ENCODE measurements at places on chromosomes 11 and 22.

DNA sequence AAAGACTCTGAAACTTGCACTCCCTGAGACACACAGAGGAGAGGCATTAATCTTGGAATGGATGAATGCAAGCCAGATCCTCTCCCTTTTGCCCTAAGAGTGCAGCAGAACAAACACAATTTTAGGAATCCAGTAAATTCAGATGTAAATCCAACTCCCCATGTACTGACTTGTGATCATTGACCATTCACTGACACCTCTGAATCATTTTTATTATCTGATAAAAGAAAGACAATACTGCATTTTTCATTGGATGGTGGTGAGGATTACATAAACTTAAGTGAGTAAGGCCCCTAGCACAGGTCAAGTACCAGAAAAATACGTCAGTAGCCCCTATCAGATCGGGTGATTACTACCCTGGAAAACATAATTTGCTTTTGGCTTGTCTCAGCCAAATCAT, 782.9 kb upstream of the API5 start:
- no peak for DNase-seq

DNA sequence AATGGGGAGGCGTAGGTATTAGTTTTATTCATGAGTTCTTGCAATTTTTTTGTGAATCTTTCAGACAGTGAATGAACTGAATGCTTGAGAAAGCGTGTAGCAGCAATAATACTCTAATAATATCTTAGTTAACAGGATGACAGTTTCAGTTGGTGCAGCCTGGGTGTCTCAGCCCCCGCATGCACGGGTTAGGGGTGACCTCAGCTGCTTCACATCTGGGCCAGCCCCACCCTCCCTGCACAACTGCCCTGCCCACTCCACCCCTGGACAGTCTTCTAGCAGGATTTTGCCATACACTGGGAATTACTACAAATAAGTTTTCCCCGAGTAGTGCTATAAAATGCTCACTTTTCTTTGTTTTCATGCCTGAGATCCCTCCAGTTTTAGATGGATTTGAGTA, 83.2 kb downstream of the ST3GAL4 start:
- DNase-seq = no peak

GRCh38 chr11:134406264-134407185, 5.5 kb downstream of the B3GAT1 start:
- DNase-seq = no peak

DNA sequence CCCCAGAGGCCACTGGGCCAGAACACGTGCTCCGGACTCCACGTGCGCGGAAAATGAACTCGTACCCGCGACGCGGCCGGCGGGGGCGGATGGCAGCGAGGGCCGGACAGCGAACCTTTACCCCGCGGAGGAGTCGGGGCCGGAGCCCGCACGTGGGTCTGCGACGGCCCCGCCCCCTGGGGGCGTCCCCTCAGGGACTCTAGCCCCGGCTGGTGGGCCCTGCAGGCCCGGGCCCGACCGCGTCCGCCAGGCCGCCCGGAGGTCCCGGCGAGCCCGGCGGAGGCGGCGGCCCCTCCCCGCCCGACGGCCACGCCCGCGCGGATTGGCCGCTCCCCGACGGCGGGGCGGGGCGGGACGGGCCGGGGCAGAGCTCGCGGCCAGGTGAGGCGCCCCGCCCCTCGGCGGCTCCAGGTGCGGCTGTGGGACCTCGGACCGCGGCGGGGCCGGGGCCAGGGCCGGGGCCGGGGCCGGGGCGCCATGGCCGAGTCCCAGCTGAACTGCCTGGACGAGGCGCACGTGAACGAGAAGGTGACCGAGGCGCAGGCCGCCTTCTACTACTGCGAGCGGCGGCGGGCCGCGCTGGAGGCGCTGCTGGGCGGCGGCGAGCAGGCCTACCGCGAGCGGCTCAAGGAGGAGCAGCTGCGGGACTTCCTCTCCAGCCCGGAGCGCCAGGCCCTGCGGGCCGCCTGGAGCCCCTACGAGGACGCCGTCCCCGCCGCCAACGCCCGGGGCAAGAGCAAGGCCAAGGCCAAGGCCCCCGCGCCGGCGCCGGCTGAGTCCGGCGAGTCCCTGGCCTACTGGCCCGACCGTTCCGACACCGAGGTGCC, at the start of gene FAM83F:
TSS of gene FAM83F (plus strand) at position 389 of the 827 bp plus-strand sequence. CDS start at position 478, 89 bp downstream.
- peak; percentile 29 for DNase-seq

GRCh38 chr22:47352920-47353700, 590.7 kb downstream of the TBC1D22A start:
- no peak for DNase-seq

DNA sequence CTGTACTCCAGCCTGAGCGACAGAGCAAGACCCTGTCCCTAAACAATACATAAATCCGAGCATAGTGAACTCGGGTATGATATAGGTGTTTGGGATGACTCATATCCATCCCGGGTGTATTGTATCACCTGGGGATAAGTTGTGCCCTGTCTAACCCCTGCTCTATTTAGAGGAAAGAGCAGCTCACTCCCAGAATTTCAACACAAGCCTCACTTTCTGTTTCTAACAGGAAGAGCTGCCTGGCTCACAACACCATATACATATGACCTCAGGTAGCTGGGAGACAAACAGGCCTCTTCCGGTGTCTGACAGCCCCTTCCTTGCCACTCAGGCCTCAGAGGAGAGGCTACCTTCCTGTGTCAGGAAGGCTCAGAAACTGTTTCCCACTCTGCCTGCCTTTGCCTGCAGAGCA, 9.9 kb upstream of the MICALL1 start:
- no peak for DNase-seq

- DNase-seq = no peak
Measured at GRCh38 chr11:113241636-113242054, 72.7 kb upstream of the TTC12 start.

DNA sequence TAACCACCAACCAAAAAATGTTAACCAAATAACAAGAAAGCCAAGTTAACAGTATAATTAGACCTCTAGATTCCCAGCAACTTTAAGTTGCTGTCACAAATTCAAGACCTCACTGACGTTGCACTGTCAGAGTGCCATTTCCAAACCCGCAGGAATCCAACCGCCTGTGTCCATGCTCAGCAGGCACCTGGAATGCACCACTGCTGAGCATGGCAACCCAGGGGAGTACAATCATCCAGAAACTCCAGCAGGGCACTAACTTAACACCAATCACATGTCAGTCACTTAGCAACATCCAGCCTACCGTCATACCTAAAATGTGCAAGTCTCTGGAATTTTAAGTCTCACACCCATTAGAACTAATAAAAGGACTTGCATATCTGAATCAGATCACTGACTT, 48.8 kb downstream of the SMCO4 start:
- no peak for DNase-seq

GRCh38 chr22:31945971-31946680, 1.8 kb downstream of the YWHAH start:
- no peak for DNase-seq

DNA sequence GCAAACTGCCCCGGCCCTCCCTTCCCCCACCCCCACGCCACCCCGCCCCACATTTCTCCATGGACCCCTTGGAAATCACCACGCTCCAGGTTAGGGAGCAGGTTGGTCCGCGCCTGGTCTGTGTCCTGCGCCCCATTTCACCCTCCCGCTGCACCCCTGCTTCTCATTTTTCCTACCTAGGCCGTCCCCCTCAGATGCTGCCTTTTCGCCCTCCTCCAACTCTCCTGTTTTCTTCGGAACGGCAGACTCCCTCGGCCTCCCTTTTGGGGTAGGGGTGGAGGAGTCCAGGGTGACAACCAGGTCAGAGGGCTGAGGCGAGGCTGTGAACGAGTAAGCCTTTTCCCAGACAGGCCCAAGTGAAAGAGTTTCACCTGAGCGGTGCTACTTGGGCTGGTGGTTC, 893 bp upstream of the SCN4B start:
- DNase-seq = no peak

DNA sequence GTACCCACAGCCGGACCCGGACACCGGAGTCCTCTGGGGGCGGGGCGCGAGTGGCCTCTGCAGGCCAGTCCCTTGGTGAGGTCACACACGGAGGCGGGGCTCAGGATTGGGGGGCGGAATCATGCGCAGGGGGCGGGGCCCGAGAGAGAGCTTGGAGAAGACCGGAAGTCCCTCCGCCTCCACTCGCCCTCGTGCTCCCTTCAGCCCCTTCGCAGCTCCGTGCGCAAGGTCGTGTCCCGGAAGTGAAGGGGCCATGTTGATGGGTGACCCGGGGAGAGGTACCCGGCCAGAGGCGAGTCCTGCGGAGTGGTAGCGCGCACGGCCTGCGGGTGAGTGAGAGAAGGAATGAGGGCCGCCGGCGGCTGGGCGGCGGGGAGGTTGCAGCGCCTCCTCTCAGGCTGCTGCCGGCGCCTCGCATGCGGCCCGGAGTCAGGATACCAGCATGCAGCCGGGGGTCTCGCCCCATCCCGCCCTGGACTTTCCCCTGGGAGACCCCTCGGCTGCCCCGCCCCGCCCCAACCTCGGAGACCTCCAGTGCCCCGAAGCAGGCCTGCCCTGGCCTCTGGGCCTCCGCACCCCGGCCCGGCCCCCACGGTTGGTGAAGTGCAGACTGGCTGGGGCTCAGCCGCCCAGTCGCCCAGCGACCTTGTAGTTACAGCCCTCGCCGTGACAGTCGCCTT, at the start of gene MIEF1:
TSS of gene MIEF1 (plus strand) at position 182 of the 680 bp plus-strand sequence. CDS start 9,005 bp downstream, outside the sequence.
- peak; percentile 94 for DNase-seq

GRCh38 chr11:72012897-72013721, 14.4 kb downstream of the IL18BP start:
- DNase-seq = no peak

GRCh38 chr11:121257289-121257688, 35.3 kb upstream of the SC5D start:
- DNase-seq = no peak

- peak; percentile 54 for DNase-seq
Measured at GRCh38 chr11:128610721-128611617, 23.6 kb upstream of the ETS1 start.

GRCh38 chr22:43289531-43289963, 53.6 kb downstream of the SCUBE1 start:
- DNase-seq = no peak

DNA sequence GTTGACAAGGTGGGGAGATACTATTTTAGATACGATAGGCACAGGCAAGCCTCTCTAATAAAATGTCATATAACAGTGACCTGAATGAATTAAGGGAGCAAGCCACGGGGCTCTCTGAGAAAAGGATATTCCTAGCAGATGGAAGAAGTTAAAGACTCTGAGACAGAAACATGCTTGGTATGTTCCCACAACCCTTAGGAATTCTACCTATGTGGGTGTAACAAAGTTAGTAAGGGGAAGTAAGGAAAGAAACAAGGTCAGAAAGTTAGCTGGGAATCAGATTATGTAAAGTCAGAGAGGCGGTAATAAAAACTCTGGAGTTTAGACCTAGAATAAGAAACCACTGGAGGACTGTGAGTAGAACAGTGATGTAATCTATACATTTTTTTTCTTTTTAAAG, 59.7 kb upstream of the GDPD4 start:
- no peak for DNase-seq

- DNase-seq = no peak
Measured at GRCh38 chr22:28911777-28912669, 28.7 kb downstream of the ZNRF3 start.

- no peak for DNase-seq
Measured at GRCh38 chr11:13874597-13874996, 87.9 kb upstream of the SPON1 start.

DNA sequence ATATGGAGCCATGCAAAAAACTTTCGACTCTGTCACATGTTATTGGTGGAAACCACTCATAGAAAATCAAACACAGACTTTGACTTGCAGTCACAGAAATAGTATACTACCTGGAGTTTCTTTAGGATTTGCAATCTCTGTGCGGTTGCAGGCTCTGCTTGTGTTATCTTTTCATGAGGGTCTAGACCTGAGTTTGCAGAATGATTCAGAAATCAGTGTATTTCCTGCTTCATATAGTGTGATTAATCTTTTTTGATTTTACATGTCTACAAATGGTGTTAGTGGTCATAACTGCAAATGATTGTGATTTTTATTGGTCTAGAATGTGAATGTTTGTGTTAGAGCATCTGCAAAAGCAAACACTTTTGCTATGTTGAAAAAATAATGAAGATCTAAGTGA, 690.2 kb downstream of the NTM start:
- no peak for DNase-seq
